ENCODE measurements at places on chromosomes 5 and 9. TPM values are rescaled to one million over a fixed set of nuclear protein-coding genes. Genes with fewer than 3 reads are reported as not detected.

DNA sequence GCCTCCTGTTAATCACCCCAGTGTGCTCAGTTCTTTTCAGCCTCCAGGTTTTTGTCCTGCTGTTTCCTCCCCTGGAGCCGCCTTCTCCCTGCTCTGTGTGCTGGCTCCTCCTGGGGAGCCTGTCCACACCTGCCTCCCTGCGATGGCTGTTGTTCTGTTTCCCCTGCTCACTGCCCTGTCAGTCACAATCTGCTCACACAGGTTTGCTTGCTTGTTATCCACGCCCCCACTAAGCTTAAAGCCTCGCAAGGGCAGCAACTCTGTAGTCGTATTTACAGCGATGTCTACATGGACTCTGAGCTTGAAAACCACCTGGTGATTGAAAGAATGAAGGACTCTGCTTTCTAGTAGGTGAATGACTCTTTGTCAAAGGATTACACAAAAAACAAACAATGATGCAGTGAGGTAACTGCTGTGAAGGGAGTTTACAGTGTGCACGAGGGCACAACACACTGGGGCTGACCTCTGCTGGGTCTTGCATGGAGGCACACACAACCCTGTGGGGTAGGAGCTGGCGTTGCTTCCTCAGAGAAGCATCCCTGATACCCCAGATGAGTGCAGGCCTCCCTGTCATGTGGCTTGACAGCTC, 39.6 kb upstream of the TEX48 start:
- no peak for DNase-seq

GRCh38 chr9:15746905-15747304, 194.1 kb downstream of the CCDC171 start:
- no peak for DNase-seq

- no peak for DNase-seq
Measured at GRCh38 chr9:126125177-126125576, 201.5 kb upstream of the MVB12B start.

Gene CYLC2
- not detected for total RNA-seq

Gene PCDHB13
- total RNA-seq, result 1.7 TPM

GRCh38 chr9:79120941-79121340, 450.8 kb upstream of the TLE4 start:
- DNase-seq, result no peak

Gene PCDHB10
- total RNA-seq, result 0.64 TPM

DNA sequence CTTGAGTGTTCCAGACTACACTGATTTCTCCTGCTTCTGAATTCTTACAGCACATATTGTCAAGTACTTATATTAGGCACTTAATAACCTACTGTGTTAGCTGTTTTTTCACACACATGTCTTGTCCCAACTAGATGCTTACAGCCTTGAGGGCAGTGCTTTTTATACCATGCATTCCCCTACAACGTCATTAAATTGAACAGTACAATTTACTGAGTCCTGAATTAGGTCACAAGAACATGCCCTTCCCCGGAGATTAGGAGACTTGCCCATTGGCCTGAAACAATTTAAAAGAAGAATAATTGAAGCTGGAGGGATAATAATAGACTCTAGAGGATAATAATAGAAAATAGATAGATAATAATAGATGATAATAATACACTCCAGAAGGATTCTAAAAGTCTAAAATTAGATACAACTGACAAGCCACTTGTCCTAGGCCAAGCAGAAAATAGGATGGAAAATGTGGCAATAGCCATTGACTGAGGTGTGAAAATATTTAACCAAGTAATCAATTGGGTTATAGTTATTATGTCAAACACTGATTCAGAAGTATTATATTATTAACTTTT, 112.6 kb upstream of the SLC12A2 start:
- no peak for DNase-seq

DNA sequence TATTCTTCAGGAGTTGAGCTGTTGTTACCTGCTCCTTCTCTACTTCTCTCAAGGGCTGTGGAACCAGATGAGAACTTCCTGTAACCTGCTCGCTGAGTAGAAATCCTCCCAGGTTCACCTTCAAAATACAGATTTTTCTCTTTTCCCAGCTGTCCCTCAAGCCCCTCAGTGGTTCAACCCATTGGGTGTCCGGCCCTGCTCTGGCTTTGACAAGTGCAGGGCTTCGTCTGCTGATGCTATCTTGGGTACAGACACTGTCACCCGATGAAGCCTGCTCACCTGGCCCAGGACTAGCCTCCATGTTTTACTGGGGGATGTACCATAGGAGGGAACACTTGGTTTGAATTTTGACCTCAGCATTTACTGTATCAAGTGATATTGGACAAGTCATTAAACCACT, 490.4 kb downstream of the IRX1 start:
- no peak for DNase-seq

- DNase-seq, result no peak
Measured at GRCh38 chr9:135971892-135972291, 10.7 kb upstream of the UBAC1 start.

DNA sequence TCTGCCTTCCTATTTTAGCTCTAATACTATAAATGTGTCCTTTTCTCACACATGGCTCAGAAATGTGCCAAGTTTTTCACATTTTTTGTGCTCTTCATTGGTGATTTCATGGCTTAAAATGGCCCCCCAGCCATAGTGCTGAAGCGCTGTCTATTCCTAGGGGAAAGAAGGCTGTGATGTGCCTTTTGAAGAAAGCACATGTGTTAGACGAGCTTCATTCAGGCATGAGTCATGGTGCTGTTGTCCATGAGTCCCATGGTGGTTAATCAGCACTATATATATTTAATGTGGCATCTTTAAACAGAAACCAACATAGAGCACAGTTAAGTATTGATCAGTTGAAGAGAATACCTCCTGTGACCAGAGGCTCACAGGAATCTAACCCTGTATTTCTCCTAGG, 55.8 kb downstream of the PDE8B start:
- DNase-seq, result no peak

DNA sequence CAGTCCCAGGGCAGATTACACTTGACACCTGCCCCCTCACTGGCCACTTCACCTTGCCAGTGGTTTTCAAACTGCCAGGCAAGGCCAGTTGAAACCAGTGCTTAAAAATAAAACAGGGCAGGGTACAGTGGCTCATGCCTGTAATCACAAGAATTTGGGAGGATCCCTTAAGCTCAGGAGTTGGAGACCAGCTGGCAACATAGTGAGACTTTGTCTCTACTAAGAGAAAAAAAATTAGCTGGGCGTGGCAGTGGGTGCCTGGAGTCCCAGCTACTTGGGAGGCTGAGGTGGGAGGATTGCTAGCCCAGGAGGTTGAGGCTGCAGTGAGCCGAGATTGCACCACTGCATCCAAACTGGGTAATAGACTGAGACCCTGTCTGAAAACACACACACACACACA, 58.1 kb downstream of the ROPN1L start:
- DNase-seq, result no peak

- DNase-seq, result peak; percentile 96
Measured at GRCh38 chr5:179060116-179061008, at the start of gene ZNF354C. Gene ZNF354C (plus strand): TSS chr5:179060373. CDS start chr5:179062069, 1,696 bp downstream.

Gene GABRA6
- not detected for total RNA-seq

Gene PKD2L2
- total RNA-seq, result 0.55 TPM

GRCh38 chr5:5154733-5155132, 14.6 kb downstream of the ADAMTS16 start:
- DNase-seq, result no peak

GRCh38 chr9:120456218-120456617, 123.7 kb downstream of the CDK5RAP2 start:
- DNase-seq, result no peak

Gene LCN2
- total RNA-seq, result 0.32 TPM

DNA sequence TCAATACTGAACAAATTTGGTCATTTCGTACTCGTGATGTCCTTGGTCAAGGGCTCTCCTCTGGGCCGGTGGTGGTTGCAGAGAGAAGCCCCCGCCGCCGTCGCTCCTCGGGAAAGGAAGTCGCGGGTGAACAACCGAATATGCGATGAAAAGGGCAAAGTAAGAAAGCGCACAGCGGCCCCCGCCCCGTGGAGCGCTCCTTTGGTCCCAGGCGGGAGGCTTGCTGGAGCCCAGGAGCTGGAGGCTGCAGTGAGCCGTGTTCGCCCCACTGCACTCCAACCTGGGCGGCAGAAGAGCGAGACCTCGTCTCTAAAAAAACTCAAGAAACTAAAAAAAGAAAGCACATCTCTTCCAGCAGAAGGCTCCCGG, 108.4 kb upstream of the LARP1 start:
- no peak for DNase-seq

- DNase-seq, result no peak
Measured at GRCh38 chr5:93585767-93586385, 2.9 kb downstream of the NR2F1 start.

DNA sequence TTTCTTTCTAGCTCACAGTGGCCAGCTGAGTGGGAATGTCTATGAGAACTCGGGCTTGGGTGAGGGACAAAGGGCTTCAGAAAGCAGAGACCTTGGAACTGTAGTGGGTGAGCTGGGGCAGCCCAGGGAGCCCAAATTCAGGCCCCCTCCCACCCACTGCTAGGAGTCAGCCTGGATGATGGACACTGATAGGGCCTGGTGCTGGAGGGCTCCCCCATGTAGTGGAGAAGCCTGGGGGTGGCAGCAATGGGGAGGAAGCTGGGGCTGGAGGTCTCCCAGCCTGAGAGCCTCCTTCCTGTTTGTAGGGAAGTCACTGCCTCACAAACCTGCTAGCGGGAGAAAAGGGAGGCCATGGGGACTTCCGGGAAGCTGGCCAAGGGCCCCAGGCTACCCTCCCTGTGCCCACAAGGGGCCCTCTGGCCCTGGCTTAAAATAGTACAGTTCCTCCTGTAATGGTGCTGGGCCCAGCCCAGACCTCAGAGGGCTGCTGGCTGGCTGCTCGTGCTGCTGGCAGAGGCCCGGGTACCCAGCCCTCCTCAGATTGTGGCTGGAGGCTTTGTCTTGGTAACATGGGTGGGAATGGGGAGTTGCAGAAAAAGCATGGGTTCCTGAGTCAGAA, 6.3 kb upstream of the NR5A1 start:
- DNase-seq, result peak; percentile 80

GRCh38 chr9:105708405-105708804, 14.1 kb downstream of the TMEM38B start:
- DNase-seq, result no peak

Gene KCNIP1
- total RNA-seq, result 0.20 TPM

Gene DCAF12
- total RNA-seq, result 17.3 TPM

DNA sequence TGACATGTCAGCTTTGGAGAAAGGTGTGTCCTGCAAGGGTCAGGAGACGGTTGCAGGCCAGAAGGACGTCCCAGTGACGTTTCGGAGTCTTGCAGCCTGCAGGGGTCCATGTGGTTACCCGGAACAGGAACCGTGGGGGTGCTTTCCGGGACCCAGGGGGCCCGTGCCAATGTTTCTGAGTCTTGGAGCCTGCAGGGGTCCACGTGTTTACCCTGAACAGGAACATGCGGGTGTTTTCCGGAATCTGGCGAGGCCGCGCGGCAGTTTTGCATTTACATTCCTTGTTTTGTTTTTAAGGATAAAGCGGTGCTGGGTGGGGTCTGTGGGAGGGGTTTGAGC, 30.6 kb downstream of the NKD2 start:
- DNase-seq, result peak; percentile 20

- DNase-seq, result no peak
Measured at GRCh38 chr5:172575816-172576545, 65.1 kb upstream of the NEURL1B start.

Gene ARL14EPL
- not detected for total RNA-seq

- DNase-seq, result no peak
Measured at GRCh38 chr5:127320032-127320965, 29.7 kb downstream of the MEGF10 start.

DNA sequence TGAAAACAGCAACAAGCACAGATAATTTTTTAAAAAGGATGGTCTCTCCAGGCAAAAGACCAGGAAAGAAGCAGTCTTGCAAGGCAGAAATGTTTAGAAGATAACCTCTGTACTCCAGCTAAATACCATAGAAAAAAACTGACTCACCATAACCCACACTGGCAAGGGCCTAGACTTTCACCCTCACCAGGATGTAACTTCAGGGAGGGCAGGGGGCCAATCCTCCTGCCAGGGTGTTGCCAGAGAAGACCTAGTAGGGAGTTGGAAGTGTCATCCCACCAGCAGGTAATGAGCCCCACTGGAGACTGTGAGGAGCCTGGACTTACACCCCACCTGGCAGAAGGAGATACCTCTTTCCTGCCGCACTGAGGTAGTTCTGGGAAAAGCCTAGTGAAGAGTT, 97.6 kb downstream of the PRELID2 start:
- no peak for DNase-seq

- DNase-seq, result no peak
Measured at GRCh38 chr5:126449751-126450271, 26.6 kb downstream of the GRAMD2B start.

Gene ADAMTS13
- total RNA-seq, result 3.1 TPM

DNA sequence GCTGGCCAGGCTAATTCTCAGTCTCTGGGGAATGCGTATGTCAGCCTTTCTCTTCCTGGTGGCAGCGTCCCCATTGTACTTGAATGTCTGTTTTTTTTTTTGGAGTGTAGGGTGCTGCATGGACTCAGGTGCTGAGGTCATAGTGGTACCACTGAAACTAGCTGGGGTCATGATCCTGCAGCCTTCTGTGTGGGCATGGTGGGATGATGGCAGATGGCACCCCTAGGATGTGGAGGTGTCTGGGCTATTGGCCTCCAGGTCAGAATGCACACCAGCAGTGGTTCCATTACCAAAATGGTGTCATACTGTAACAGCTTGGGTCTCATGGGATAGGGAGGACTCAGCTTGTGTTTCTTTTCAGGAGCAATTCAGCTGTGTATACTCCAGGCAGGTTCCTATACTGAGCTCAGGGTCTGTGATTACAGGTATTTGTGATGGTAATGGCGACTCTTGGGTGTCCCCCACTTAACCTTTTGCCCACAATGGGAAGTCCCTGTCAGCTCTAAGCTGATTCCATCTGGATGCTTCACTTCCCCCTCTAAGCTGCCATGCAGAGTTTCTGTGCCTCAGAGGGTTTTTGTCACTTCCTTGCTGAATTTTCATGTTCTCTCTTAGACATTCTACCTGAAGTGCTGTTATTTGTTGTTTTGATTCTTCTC, 17.9 kb downstream of the HSD17B4 start:
- no peak for DNase-seq

DNA sequence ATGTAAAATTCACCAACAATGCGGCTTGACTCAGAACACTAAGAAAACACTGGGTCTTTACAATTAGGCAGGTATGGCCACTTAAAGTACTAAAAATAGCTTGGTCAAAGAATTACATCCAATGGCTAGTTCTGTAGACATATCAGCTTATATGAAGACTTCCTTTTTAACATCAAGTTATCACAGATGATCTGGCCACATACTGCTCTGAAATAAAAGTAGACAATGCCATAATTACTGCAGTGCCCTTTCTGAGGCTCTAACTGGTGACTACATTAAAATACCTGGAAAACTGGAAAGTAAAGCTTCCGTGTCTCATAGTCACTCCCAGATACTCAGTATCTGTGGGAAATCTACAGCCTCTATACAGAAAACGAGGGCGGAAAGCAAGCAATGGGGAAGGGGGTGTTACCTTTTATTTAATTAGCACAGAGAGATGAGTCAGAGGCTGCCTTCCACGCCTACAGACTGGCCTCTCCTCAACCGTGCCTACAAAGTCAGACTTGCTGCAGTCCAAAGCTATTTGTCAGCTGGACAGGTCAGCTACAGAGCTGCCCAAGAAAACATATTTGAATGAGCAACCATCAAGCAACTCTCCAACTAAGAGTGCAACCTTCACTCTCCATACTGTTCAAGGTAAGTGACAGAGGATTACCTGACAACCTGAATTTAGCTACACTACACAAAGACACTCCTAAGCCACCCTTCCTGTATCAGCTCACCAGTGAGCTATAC, 8.7 kb downstream of the SERINC5 start:
- peak; percentile 34 for DNase-seq

Gene FOXD1
- not detected for total RNA-seq

- DNase-seq, result no peak
Measured at GRCh38 chr9:17795744-17796143, 216.9 kb downstream of the SH3GL2 start.

Data from left ventricle myocardium superior (tissue), 1 donor.